ENCODE measurements at places on chromosomes 1 and 21. TPM values are rescaled to one million over a fixed set of nuclear protein-coding genes. Genes with fewer than 3 reads are reported as not detected.

- DNase-seq = no peak
Measured at GRCh38 chr21:38954588-38955004, 148.9 kb downstream of the ETS2 start.

DNA sequence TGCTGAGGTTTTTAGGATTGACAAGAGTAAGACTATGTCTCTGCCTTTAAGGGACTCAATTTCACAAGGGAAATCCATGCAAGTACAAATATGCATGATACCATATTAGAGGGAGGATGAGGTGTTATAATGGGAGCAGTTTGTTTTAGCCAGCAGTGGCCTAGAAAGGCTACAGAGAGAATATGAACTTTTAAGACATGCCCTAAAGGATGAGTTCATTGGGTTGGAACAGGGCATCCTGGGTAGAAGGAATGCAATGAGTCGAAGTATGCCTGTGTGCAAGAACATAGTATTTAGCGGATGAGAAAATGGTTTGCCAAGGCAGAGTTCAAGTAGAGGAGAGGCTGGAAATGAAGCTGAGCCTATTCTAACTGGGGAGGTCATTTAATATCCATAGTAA is 32.6 kb upstream of the LEPR start:
- DNase-seq = no peak

Gene TPRG1L
- total RNA-seq = 81.5 TPM

DNA sequence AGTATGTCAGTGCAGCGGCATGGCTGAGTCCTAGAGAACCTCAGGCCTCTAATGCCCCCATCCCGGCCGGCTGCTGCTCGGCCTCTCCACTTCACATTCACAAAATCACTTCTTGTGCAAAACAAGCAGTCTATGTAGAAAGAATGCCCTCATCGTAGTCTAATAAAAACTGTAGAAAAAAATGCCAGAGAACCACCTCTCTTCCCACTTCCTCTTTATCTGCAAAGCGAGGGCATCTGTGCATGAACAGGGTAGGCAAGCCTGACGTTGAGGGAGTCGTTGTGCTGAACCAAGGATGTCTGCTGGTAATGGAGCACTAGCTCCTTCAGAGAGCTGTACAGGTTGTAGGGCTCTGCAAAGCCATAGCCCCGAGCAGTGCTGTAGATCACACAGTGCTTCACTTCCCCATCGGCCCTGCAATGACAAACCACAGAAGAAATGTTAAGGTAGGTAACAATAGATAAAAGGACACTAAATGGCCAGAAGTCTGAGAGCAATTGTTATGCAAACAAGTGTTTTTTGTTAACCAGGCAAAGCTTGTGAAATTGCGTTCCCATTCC is 88.9 kb downstream of the PIK3R3 start:
- no peak for DNase-seq

Gene THRAP3
- total RNA-seq = 103 TPM

Data from colonic mucosa (tissue), 4 donors.